ENCODE measurements at places on chromosomes 4 and X. TPM values are rescaled to one million over a fixed set of nuclear protein-coding genes. Genes with fewer than 3 reads are reported as not detected.

The ZNF81 gene
- 6.9 TPM for total RNA-seq

DNA sequence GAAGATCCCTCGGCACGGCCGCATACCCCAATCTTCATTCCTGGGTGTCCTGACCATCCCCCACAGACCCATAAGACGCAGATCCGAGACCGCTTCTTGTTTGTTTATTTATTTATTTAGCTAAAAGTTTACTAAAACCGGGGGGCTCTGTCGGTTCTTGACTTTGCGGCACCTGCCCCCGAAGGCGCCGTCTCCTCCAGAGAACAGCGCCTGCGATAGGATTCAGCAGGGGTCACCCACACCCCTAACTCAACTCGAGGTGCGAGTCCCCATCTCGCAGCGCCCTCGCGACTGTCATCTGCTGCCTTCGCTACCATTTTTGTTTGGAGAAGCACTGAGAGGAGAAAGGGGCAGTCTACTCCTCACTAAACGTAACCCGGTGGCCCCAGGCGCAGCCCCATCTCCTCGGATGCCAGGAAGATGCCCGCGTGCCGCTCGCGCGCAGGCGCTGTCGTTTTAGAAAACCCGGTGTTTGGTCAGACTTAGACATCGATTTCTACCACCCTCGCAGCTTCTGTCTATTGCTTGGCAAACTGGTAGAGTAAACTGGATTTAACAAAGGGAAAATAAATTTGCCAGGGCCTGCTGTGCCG, 18.9 kb upstream of the GPR101 start:
- DNase-seq, result no peak
- H3K27me3 ChIP-seq, result peaks cover 4% of the 10 kb centered on the region
- H3K36me3 ChIP-seq, result no peaks in the 10 kb centered on the region
- peaks cover 12% of the 10 kb centered on the region for H3K4me1 ChIP-seq

DNA sequence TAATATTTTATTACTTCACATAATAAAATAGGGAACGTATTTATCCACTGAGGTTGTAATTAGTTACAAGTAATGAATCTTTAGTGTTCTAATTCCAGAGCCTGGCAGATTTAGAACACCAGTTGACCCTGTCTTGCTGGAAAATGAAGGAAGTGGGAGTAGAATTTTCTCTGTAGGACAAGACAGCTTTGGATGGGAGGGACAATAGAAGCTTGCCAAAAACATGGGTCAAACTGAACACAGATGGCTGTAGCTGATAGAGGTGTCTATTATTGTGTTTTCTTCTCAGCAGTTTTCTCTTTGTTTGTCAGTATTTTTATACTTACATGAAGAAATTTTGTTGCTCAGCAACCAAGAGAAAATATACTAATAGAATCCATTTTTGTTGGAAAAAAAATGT, 20.2 kb downstream of the FAT4 start:
- peaks cover 5% of the 10 kb centered on the region for H3K4me1 ChIP-seq
- H3K27ac ChIP-seq, result no peak overlapping the region
- DNase-seq, result no peak
- H3K36me3 ChIP-seq, result no peaks in the 10 kb centered on the region
- no peaks in the 10 kb centered on the region for H3K27me3 ChIP-seq
- H3K4me3 ChIP-seq, result no peak overlapping the region

The RRH gene
- total RNA-seq, result not detected

GRCh38 chrX:47093248-47093647, 15.0 kb downstream of the RGN start:
- H3K4me1 ChIP-seq, result no peaks in the 10 kb centered on the region
- H3K4me3 ChIP-seq, result no peak overlapping the region
- no peaks in the 10 kb centered on the region for H3K36me3 ChIP-seq

DNA sequence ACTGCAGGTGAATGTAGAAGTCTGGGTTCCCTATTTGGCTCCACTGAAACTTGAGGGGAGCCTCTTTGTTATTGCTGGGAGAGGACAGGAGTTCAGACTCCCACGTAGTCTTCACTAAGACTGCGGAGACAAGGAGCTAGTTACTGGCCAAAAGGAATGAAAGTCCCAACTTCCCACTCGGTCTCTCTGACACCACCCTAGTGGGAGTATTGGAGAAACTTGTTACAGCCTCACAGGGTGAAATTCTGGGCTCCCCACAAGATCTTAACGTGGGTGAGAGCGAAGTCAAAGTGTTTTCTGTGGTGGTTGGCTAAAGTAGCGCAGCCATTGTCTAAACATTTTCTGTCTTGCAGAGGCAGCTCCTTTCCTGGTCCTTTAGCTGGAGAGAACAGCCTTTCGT, 13.5 kb downstream of the MYOZ2 start:
- no peak for DNase-seq
- H3K4me1 ChIP-seq, result no peaks in the 10 kb centered on the region
- no peak overlapping the region for H3K4me3 ChIP-seq
- H3K27me3 ChIP-seq, result no peaks in the 10 kb centered on the region
- H3K27ac ChIP-seq, result no peak overlapping the region

DNA sequence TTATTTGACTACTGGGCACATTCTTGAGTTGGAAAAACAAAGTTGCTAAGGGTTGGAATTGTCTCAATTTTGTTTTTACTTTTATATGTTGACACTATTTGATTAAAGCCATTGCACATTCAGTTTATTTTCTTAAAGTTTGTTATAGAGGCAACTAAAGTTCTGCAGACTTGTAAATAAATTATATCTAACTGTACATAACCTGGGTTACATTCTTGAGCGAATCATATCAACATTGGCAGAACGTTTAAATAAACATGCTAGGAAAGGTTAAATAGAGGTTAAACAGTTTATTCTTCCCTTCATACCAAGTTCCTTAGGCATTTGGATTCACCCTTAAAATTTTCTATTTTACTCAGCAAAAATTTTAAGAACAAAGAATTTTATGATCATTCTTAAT, 74.5 kb downstream of the UCHL1 start:
- no peak overlapping the region for H3K4me3 ChIP-seq
- no peaks in the 10 kb centered on the region for H3K27me3 ChIP-seq
- H3K4me1 ChIP-seq, result no peaks in the 10 kb centered on the region
- H3K36me3 ChIP-seq, result no peaks in the 10 kb centered on the region
- no peak overlapping the region for H3K27ac ChIP-seq

- H3K27me3 ChIP-seq, result no peaks in the 10 kb centered on the region
- DNase-seq, result no peak
- H3K27ac ChIP-seq, result no peak overlapping the region
- peaks cover 3% of the 10 kb centered on the region for H3K36me3 ChIP-seq
- no peak overlapping the region for H3K4me3 ChIP-seq
- H3K4me1 ChIP-seq, result no peaks in the 10 kb centered on the region
Observed at GRCh38 chr4:106355193-106355592, 13.4 kb downstream of the GIMD1 start.

The HPGDS gene
- total RNA-seq, result 0.98 TPM

- no peak overlapping the region for H3K27ac ChIP-seq
- no peak for DNase-seq
- no peaks in the 10 kb centered on the region for H3K27me3 ChIP-seq
- H3K4me3 ChIP-seq, result no peak overlapping the region
- H3K36me3 ChIP-seq, result no peaks in the 10 kb centered on the region
Observed at GRCh38 chr4:129738175-129738574, 642.2 kb downstream of the C4orf33 start.

The SHISA3 gene
- 4.4 TPM for total RNA-seq

DNA sequence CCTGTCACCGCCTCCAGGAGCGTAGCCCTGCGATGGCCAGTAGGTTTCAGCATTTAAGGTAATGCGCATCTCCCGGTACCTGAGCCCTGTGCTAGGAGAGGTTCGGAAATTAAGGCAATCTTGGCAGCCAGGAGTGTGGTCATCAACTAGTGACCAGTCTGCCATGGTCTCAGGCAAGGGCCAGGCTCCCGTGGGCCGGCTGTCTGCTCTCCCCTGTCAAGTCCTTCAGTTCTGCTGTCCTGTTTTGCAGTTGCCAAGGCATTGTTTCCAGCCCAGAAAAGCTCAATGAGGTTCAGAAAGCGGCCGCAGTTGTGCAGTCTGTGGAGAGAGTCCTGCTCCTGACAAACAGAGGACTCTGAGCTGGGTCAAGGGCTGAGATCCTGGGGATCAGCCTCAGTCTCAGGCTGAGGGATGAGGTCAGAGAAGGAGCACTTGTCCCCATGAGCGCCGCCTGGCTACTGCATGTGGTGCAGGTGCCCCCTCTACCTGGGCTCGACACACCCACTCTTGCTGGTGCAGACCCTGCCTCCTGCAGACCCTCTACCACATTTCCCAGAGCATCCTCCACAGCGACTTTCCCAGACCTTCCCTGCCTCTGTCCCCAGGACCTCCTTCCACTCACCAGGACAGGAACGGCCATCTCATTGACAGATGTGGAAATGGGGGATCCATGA, 53.4 kb upstream of the PSAPL1 start:
- no peaks in the 10 kb centered on the region for H3K27me3 ChIP-seq
- no peak overlapping the region for H3K27ac ChIP-seq
- H3K36me3 ChIP-seq, result no peaks in the 10 kb centered on the region

DNA sequence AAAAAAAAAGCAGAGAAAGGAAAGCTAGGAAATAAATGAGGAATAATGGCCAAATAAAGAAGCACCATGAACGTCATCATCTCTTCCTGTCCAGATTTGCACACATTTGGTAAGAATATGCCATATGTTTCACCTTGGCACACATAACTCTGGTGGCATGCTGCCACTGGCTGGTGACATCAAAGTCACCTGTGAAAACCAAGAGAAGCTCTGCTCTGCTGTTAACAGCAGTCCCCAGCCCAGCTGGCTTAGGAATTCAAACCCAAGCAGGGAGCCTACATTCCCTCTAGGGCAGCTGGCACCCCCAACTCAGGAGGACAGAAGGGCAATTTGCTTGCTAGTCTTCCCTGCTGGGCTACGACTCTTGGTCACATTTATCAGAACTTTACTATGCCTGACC, 77.6 kb downstream of the RASL11B start:
- H3K4me1 ChIP-seq, result no peaks in the 10 kb centered on the region
- no peak for DNase-seq
- no peak overlapping the region for H3K27ac ChIP-seq
- H3K27me3 ChIP-seq, result no peaks in the 10 kb centered on the region
- no peaks in the 10 kb centered on the region for H3K36me3 ChIP-seq

The CXorf65 gene
- not detected for total RNA-seq

GRCh38 chr4:123350191-123350544, 46.4 kb upstream of the SPRY1 start:
- no peak overlapping the region for H3K4me3 ChIP-seq
- no peaks in the 10 kb centered on the region for H3K36me3 ChIP-seq
- DNase-seq, result no peak
- no peaks in the 10 kb centered on the region for H3K27me3 ChIP-seq

GRCh38 chr4:61301271-61301670, 101.1 kb downstream of the ADGRL3 start:
- no peak overlapping the region for H3K4me3 ChIP-seq
- no peak for DNase-seq
- H3K27me3 ChIP-seq, result no peaks in the 10 kb centered on the region
- no peaks in the 10 kb centered on the region for H3K4me1 ChIP-seq
- H3K36me3 ChIP-seq, result no peaks in the 10 kb centered on the region

- no peak overlapping the region for H3K27ac ChIP-seq
- peaks cover 78% of the 10 kb centered on the region for H3K4me1 ChIP-seq
- H3K36me3 ChIP-seq, result no peaks in the 10 kb centered on the region
- no peak for DNase-seq
Observed at GRCh38 chr4:88014386-88014905, 7.0 kb downstream of the PKD2 start.

The XK gene
- 2.0 TPM for total RNA-seq

- H3K27ac ChIP-seq, result no peak overlapping the region
- H3K36me3 ChIP-seq, result no peaks in the 10 kb centered on the region
- no peaks in the 10 kb centered on the region for H3K4me1 ChIP-seq
- DNase-seq, result no peak
- no peak overlapping the region for H3K4me3 ChIP-seq
Observed at GRCh38 chr4:7472442-7473013, 37.8 kb upstream of the PSAPL1 start.

The RAB40A gene
- total RNA-seq, result 0.98 TPM

DNA sequence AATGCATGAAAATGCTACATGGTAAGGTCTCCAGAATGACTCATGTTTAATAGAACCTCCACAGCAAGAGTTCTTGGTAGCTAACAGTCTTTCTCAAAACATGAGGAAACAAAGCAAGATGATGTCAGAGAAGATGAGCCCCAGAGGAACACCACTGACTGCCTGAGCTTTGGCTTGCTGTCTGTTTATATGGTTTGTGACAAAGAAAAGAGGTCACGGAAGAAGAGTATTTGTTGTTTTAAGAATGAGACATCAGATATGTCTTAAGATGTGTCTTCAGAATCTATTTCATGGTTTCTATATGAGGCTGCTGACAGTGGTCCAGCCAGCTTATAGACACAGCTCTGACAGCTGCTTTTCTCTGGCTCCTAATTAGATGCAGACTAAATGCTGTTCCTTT, 18.8 kb upstream of the AREG start:
- H3K27me3 ChIP-seq, result no peaks in the 10 kb centered on the region
- H3K4me1 ChIP-seq, result no peaks in the 10 kb centered on the region
- H3K36me3 ChIP-seq, result no peaks in the 10 kb centered on the region
- no peak for DNase-seq
- H3K27ac ChIP-seq, result no peak overlapping the region

DNA sequence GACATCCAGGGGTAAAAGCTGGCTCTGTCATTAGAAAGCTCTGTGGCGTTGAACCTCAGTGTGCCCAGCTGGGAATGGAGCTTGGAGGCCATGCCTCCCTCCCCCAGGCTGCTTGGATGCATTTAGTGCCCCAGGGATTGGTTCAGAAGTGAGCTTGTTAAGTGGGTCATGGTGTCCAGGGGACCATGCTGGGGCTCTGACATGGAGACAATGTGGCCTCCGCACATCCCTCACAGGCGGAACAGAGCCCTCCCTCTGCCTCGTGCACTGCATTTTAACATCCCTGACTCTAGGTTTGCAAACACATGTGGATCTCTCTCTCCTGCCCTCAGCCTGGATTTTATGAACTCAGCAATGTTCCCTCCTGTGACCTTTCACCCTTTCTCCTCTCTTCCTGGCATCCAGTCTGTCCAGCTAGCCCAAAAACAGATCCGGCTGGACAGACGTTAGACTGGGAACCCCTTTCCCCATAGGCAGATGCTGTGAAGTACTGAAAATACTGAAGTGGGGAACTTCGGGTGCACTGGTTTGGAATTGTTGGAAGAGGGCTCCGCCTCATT, 81.5 kb downstream of the SORCS2 start:
- no peaks in the 10 kb centered on the region for H3K27me3 ChIP-seq
- no peaks in the 10 kb centered on the region for H3K36me3 ChIP-seq
- no peaks in the 10 kb centered on the region for H3K4me1 ChIP-seq
- H3K27ac ChIP-seq, result no peak overlapping the region
- no peak for DNase-seq

GRCh38 chr4:93764639-93765246, 63.8 kb upstream of the ATOH1 start:
- no peaks in the 10 kb centered on the region for H3K4me1 ChIP-seq
- no peak overlapping the region for H3K27ac ChIP-seq
- no peak for DNase-seq
- H3K4me3 ChIP-seq, result no peak overlapping the region
- H3K36me3 ChIP-seq, result no peaks in the 10 kb centered on the region

Data from vagina (tissue), 2 donors.